ENCODE measurements at places on chromosomes 3 and 15. TPM values are rescaled to one million over a fixed set of nuclear protein-coding genes. Genes with fewer than 3 reads are reported as not detected.

The CCR9 gene
- not detected for total RNA-seq

DNA sequence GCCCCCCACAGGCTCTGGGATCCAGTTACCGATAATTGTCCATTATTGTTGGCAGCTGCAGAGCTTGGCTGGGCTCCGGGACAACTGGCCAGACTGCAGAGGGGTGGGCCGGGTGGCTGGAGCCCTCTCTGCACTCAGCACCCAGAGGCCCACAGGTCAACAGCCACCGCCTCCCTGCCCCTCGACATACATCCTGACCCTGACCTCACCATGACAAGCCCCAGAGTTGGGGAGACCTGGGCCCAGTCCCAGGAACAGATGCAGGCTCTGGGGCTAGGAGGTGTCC is 22.4 kb downstream of the PTH1R start:
- DNase-seq: no peak

The PRTG gene
- total RNA-seq: 8.6 TPM

The TNFAIP8L3 gene
- 19.1 TPM for total RNA-seq

DNA sequence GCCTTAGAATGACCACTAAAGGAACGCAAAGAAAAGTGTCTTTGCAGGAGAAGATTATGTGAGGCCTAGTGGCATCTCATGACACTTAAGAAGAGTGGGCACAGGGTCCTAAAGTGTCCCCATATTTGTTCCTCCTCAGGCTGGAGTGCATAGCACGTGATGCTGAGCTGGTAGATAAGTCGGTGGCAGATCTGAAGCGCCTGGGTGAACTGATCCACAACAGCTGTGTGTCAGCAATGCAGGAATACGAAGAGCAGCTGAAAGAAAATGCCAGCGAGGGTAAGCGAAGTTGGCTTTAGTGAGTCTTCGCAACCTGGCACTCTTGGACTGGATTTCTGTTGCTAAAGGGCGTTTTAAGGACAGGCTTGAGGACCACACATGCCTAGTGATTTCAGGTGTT is 92.6 kb downstream of the CHD2 start:
- DNase-seq: no peak

GRCh38 chr3:44529927-44530326 is 25.1 kb upstream of the ZKSCAN7 start:
- DNase-seq: no peak

- DNase-seq: no peak
Observed at GRCh38 chr3:107024551-107025026, 352.6 kb upstream of the CCDC54 start.

The CEP19 gene
- total RNA-seq: 3.1 TPM

DNA sequence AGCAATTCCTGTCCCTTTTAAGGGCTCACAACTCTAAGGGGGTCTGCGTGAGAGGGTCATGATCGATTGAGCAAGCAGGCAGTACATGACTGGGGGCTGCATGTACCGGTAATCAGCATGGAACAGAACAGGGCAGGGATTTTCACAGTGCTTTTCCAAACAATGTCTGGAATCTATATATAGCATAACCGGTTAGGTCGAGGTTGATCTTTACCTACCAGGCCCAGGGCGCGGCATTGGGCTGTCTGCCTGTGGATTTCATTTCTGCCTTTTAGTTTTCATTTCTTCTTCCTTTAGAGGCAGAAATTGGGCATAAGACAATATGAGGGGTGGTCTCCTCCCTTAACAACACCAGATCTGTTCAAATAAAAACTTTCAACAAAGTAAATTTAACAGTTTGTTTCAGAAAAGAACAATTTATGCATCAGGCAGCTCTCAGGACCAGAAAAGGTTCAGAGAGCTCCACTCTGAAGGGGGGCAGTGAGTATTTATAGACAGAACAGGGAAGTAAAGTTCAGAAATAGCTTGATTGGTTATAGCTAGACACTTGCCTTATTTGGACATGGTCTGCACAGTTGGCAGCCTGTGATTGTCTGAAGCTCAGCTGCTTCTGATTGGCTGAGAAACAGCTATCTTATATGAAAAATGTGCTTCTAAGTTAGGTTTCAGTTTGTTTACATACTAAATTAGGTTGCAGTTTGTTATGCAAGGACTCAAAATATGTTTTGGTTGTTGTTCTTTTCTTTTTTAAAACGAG is 17.2 kb upstream of the B4GALT4 start:
- no peak for DNase-seq

- no peak for DNase-seq
Observed at GRCh38 chr3:9255976-9256375, 6.5 kb upstream of the SRGAP3 start.

GRCh38 chr3:128207951-128208350 is 54.7 kb downstream of the EEFSEC start:
- DNase-seq: no peak

DNA sequence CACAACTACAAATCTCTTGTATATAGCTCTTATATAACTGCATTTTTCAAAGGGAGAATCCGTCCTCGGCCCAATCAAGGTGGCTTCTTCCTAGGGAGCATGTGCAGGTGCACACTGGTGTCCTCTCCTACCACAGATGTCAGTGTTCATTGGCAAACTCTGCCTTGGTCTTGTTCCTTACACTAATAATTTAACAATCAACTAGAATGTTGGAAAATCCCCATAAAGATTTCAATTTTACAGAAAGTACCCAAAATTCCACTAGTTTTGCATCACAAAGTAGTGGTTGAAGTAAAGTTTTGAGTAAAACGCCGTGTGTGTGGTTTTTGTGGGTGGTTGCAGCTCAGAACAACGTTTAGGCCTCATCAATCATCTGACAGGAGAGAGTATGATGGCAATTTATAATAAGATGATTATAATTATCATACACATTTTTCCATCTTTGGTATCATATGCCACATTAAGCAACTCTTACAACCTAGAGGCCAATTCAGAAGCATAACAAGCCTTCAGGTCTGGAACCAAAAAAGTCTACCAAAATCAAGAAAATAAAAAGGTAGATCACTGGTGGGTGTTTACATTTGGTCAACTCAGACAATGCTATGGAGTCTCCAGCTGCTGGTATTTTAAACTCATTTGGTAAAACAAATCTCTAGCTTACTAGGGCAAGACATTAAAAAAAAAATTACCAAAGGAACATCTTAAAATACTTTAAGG is 128.9 kb upstream of the BHLHE40 start:
- DNase-seq: no peak

DNA sequence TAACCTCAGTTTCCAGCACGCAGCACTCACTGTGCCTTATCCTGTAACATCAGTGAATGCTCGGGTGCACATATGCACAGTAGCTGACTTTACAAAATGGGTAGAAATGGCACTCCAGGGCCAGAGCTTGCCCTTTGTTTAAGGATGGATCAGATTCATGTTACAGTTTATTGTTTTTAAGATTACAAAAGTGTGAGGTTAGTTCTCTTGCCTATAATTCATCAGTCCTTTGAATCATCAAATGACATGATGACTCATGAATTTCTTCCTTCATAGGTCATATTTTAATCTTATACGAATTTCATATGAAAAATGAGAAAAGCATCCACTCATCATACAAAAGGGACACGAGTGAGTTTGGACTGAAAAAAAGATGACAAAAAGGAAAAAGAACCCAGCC is 545.3 kb downstream of the GBE1 start:
- no peak for DNase-seq

GRCh38 chr3:24521420-24522145 is 26.9 kb upstream of the THRB start:
- DNase-seq: no peak

The WDR48 gene
- 20.6 TPM for total RNA-seq

- DNase-seq: no peak
Observed at GRCh38 chr3:161291191-161291901, 70.2 kb downstream of the NMD3 start.

- no peak for DNase-seq
Observed at GRCh38 chr15:52080031-52080430, 32.5 kb downstream of the BCL2L10 start.

GRCh38 chr3:171775943-171776342 is 34.3 kb downstream of the PLD1 start:
- DNase-seq: no peak

DNA sequence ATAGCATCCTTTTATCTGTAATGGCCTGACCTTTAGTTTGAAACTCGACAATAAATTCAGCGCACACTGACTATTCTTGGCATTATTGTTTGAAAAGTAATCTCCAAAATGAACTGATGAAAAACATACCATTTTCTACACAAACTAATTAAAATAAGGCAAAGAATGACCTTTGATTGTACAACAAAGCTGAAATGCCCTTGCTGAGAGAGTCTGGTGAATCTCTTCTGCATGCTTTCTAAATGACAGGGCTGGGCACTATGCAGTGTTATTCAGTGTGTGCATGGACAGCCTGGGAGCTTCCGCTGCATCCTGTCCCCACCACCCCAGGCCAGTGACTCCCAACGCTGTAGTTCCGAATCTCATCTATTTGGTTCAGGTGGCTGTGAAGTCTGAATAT is 530.8 kb downstream of the FOXP1 start:
- DNase-seq: no peak
